T-cell (primary cell): ENCODE measurements at places on chromosomes 12 and 14.
A peak's percentile ranks its signal among the peaks of the same experiment; 100 is the strongest.

- peaks cover 7% of the 10 kb centered on the region for H3K36me3 ChIP-seq
- no peak overlapping the region for H3K4me3 ChIP-seq
- H3K27me3 ChIP-seq: no peaks in the 10 kb centered on the region
Measured at GRCh38 chr12:26935636-26936378, 2.0 kb downstream of the INTS13 start.

- no peaks in the 10 kb centered on the region for H3K36me3 ChIP-seq
- H3K27ac ChIP-seq: no peak overlapping the region
- no peaks in the 10 kb centered on the region for H3K27me3 ChIP-seq
- no peaks in the 10 kb centered on the region for H3K4me1 ChIP-seq
Measured at GRCh38 chr12:124573839-124574786, 6.7 kb upstream of the NCOR2 start.

DNA sequence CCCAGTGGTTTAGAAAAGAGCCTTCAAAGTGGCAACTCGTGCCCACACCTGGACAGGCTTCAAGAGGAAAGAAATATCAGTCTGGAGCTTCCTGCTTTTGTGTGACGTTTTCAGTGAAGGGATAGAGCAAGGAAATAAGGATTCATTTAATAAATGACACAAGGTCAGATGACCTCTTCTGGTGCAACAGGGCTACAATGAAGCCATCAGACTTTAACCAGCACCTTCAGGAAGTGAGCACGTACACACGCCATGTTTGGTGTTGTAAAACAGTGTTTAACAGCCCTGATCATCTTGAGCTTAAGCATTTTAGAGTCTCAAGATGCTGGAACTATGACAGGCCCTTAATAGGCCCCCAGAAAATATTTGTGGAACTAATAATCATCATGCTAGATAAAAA lies 59.1 kb downstream of the CCDC60 start:
- no peaks in the 10 kb centered on the region for H3K4me1 ChIP-seq
- no peak for DNase-seq
- H3K4me3 ChIP-seq: no peak overlapping the region
- no peak overlapping the region for H3K27ac ChIP-seq

GRCh38 chr12:28683366-28683765 lies 465.7 kb upstream of the FAR2 start:
- no peak overlapping the region for H3K4me3 ChIP-seq
- no peak for DNase-seq
- no peak overlapping the region for H3K27ac ChIP-seq
- no peaks in the 10 kb centered on the region for H3K27me3 ChIP-seq
- H3K4me1 ChIP-seq: no peaks in the 10 kb centered on the region

- no peak for DNase-seq
- H3K4me3 ChIP-seq: no peak overlapping the region
- no peaks in the 10 kb centered on the region for H3K4me1 ChIP-seq
- H3K27ac ChIP-seq: no peak overlapping the region
Measured at GRCh38 chr12:18897823-18898222, 159.9 kb downstream of the CAPZA3 start.

GRCh38 chr14:23049011-23049410 lies 7.0 kb downstream of the PSMB11 start:
- no peaks in the 10 kb centered on the region for H3K4me1 ChIP-seq
- DNase-seq: no peak
- no peak overlapping the region for H3K4me3 ChIP-seq
- no peak overlapping the region for H3K27ac ChIP-seq
- H3K36me3 ChIP-seq: no peaks in the 10 kb centered on the region
- H3K27me3 ChIP-seq: peaks cover 5% of the 10 kb centered on the region

DNA sequence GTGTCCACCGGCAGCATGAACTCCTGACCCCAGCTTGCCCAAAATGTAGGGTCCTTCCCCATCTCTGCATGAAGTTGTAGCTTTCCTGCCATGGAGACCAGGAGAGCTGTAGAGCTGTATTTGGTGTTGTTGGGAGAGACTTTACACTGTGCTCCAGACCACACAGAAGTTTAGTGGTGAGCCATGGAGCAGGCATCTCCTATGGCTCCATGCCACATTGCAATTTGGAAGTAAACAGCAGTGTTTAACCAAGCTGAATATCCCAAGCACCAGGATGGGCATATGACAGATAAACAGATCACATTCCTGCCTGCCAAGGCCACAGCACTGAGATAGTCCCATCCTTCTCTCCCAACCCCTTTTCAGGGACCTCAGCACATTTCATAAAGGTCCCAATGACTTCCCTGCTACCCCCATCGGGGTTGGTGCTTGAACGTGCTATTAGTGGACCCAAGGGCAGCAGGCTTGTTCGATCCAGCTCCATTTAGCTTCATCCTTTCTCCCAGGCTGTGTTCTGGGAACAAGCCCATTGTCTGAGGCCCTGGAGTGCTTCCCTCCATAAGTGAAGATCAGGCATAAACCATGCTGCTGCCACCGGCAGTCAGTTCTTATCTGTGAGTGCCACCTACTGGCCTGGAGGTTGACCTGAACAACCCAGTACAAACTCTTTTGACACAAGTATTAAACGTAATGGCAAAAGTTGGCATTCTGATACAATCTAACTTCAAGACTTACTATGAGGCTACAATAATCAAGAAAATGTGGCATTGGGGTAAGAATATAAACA lies 172.3 kb upstream of the ATXN7L3B start:
- no peak overlapping the region for H3K4me3 ChIP-seq
- no peaks in the 10 kb centered on the region for H3K36me3 ChIP-seq
- H3K4me1 ChIP-seq: no peaks in the 10 kb centered on the region
- no peaks in the 10 kb centered on the region for H3K27me3 ChIP-seq
- DNase-seq: no peak

- no peaks in the 10 kb centered on the region for H3K27me3 ChIP-seq
- H3K4me3 ChIP-seq: no peak overlapping the region
- H3K4me1 ChIP-seq: no peaks in the 10 kb centered on the region
Measured at GRCh38 chr12:16272222-16272621, 5.3 kb downstream of the SLC15A5 start.

- H3K27ac ChIP-seq: peak overlapping the region; percentile 95
- peaks cover 40% of the 10 kb centered on the region for H3K4me1 ChIP-seq
- DNase-seq: peak; percentile 63
- no peaks in the 10 kb centered on the region for H3K36me3 ChIP-seq
Measured at GRCh38 chr14:49971156-49972130, 78.6 kb downstream of the ARF6 start.

GRCh38 chr12:39010406-39010805 lies 105.0 kb upstream of the CPNE8 start:
- no peak overlapping the region for H3K4me3 ChIP-seq
- no peak overlapping the region for H3K27ac ChIP-seq
- no peaks in the 10 kb centered on the region for H3K36me3 ChIP-seq
- no peaks in the 10 kb centered on the region for H3K4me1 ChIP-seq
- no peaks in the 10 kb centered on the region for H3K27me3 ChIP-seq
- no peak for DNase-seq

DNA sequence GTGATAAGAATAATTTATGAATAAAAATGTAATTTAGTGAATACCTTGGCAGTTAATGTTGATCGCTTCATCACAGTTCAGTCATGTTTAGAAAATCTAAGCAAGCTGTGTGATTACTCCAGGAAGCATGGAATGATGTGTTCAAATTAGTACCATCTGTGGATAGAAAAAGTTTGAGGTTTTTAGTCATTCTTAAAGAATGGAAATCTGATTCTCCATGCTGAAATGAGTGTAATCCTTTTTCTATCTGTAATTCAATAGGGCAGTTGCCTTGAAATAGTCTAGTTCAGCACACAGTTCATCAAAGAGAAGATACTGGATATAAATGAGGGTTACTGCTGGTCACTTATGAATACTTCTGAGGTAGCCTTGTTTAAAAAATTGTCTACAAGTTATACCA lies 127.2 kb upstream of the MYF6 start:
- H3K4me3 ChIP-seq: no peak overlapping the region
- H3K4me1 ChIP-seq: no peaks in the 10 kb centered on the region
- no peaks in the 10 kb centered on the region for H3K36me3 ChIP-seq
- no peak overlapping the region for H3K27ac ChIP-seq
- DNase-seq: no peak

DNA sequence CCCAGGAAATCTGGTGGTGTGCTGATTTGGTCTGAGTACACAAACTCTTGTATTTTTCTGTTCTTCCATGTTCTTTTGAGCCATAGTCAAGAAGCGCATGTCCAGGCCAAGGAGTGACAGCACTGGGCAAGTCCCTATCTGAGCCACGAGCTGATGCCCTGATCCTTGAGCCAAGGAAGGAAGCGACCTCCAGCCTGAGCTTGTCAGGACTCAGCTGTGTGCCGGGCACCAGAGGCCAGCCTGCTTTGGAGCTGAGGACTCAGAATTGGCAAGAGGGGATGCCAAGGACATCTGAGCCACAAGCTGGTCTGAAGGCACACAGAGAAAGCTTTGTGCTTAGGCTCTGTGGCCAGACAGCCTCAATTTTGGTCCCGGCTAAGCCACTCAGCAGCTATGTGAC lies 52.6 kb downstream of the GALNT16 start:
- no peaks in the 10 kb centered on the region for H3K36me3 ChIP-seq
- no peak for DNase-seq
- no peaks in the 10 kb centered on the region for H3K4me1 ChIP-seq
- no peak overlapping the region for H3K4me3 ChIP-seq
- peaks cover 8% of the 10 kb centered on the region for H3K27me3 ChIP-seq

DNA sequence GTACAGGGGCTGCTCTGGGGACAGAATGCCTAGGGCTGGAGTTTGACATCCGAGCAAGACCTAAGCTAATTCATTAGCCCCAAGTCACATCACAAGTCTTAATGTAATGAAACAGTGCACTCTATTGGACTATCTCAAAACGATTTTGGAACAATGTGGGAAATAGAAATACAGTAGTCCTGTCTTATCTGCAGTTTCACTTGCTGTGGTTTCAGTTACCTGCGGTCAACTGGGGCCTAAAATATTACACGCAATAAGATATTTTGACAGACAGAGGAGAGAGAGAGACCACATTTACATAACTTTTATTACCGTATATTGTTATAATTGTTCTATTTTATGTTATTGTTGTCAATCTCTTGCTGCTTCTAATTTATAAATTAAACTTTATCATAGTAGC lies 21.1 kb downstream of the MOAP1 start:
- no peaks in the 10 kb centered on the region for H3K36me3 ChIP-seq
- H3K27me3 ChIP-seq: no peaks in the 10 kb centered on the region
- no peaks in the 10 kb centered on the region for H3K4me1 ChIP-seq
- no peak overlapping the region for H3K27ac ChIP-seq

- DNase-seq: no peak
- H3K36me3 ChIP-seq: no peaks in the 10 kb centered on the region
- no peak overlapping the region for H3K4me3 ChIP-seq
- H3K27me3 ChIP-seq: no peaks in the 10 kb centered on the region
- no peak overlapping the region for H3K27ac ChIP-seq
- no peaks in the 10 kb centered on the region for H3K4me1 ChIP-seq
Measured at GRCh38 chr14:80325688-80326087, 114.4 kb upstream of the DIO2 start.

DNA sequence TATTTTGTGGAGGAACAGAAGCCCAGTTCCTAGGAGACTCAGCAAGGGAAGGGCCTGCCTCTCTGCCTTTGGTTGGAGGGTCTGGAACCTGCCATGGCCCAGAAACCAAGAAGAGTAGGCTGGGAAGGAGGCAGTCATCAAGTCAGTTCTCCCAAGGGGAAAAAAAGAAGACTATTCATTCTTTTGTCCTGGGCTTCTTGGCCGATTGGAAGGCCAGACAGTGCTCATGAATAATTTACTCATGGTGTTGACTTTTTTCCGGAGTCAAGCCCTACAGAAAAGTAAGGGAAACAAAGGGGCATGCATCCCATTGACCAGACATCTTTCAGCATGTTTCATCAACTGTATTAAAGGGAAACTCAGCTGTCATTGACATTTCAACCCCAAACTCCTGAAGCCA lies 168.1 kb downstream of the PRKCH start:
- H3K4me3 ChIP-seq: no peak overlapping the region
- H3K27ac ChIP-seq: no peak overlapping the region
- peaks cover 30% of the 10 kb centered on the region for H3K4me1 ChIP-seq
- no peak for DNase-seq
- no peaks in the 10 kb centered on the region for H3K27me3 ChIP-seq

- no peak overlapping the region for H3K4me3 ChIP-seq
- H3K27ac ChIP-seq: no peak overlapping the region
- DNase-seq: no peak
- H3K27me3 ChIP-seq: no peaks in the 10 kb centered on the region
- no peaks in the 10 kb centered on the region for H3K4me1 ChIP-seq
- no peaks in the 10 kb centered on the region for H3K36me3 ChIP-seq
Measured at GRCh38 chr12:22268406-22268805, 66.1 kb downstream of the ST8SIA1 start.
